ENCODE measurements at places on chromosomes 11 and 22.

DNA sequence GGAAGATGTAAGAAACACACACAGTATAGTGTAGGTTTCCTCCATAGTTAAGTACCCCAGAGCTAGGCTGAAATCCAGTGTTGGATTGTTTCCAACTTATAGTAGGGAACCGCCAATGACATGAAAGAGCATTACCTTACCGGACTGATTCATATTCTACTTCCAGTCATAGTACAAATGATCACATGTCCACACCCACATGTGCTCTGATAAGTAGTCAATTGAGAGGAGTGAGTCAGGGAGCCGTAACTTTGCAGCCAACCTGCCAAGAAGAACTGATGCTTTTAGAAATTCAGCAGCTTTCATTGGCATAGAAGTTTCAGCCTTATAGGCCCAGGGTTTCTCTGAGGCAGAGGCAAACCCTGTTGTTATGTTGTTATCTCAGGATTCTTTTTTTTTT, 240.6 kb downstream of the ETS1 start:
- no peak for DNase-seq

DNA sequence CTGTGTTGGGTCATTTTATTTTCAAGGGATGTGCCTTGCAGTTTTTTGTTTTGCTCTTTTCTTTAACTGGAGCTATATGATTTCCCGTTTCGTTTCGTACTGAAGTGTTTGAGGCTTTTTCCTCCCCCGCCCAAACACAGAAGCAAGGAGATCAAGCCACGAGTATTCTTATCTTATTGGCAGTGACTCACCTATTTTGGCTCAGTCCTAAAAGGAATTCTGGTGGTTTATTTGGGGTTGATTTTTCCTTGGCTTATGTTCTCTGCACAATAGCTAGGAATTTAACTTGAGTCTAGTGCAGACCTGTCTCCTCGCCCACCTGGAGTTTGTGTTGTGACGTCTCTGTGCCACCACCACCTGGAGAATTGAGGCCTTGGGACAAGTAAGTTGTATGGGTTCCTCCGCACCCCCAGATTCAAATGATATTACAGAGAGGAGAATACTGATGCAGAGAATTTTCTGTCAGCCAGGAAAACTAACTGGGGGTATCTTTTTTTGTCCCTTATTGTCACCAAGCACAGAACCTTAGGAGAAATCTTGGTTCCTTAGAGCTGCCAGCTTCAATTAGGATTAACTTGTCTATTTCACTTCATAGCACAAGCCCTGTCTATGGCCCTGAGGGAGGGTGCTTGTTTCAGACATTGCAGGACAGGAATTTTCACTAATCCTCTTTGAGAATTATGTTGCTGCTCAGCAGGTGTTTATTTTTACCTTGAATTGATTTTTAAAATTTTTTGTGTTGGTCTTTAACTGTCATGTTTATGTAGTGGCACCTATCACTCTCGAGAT, 90.4 kb upstream of the BIRC3 start:
- no peak for DNase-seq

GRCh38 chr11:96134602-96135001, 208.4 kb downstream of the MAML2 start:
- DNase-seq: no peak

GRCh38 chr11:71112454-71112853, 139.9 kb downstream of the SHANK2 start:
- no peak for DNase-seq

- DNase-seq: no peak
Observed at GRCh38 chr11:14350215-14350614, 8.8 kb downstream of the RRAS2 start.

Data from right hindlimb (tissue), 1 donor.